Nasal cavity respiratory epithelium epithelial cell of viscerocranial mucosa (primary cell): ENCODE measurements at places on chromosomes 13 and 19. TPM values are rescaled to one million over a fixed set of nuclear protein-coding genes. Genes with fewer than 3 reads are reported as not detected.

Gene ZNF227
- total RNA-seq: 15.0 and 16.7 TPM in 2 replicates

Gene PIAS4
- total RNA-seq: 14.7 and 20.6 TPM in 2 replicates

Gene FFAR2
- not detected in 2 replicates for total RNA-seq

Gene ATP5F1D
- 6.5 and 28.9 TPM in 2 replicates for total RNA-seq

Gene RXFP2
- total RNA-seq: not detected in 2 replicates

Gene UNC13A
- under 0.01 and 0.14 TPM in 2 replicates for total RNA-seq

Gene TUBB4A
- not detected in 2 replicates for total RNA-seq

Gene EMP3
- 2.1 and 2.9 TPM in 2 replicates for total RNA-seq

Gene TMEM205
- 48.2 and 91.9 TPM in 2 replicates for total RNA-seq

Gene IL4I1
- total RNA-seq: 0.14 and 0.34 TPM in 2 replicates

Gene LENG9
- total RNA-seq: 11.4 and 13.7 TPM in 2 replicates

Gene KPNA3
- total RNA-seq: 33.8 and 55.0 TPM in 2 replicates

Gene ZNF419
- 30.8 and 36.3 TPM in 2 replicates for total RNA-seq

Gene PDX1
- total RNA-seq: not detected in 2 replicates

Gene WDR62
- total RNA-seq: 0.28 and 0.68 TPM in 2 replicates

Gene CLEC4G
- not detected in 2 replicates for total RNA-seq

Gene THSD8
- 0.28 TPM in 1 of 2 replicates, not detected in the other for total RNA-seq

Gene C3
- 8.5 and 260 TPM in 2 replicates for total RNA-seq

Gene ZNF112
- 2.4 and 9.9 TPM in 2 replicates for total RNA-seq

Gene MIA
- total RNA-seq: 0.34 and 0.71 TPM in 2 replicates

Gene SIGLEC14
- not detected in 2 replicates for total RNA-seq

Gene PLPPR3
- total RNA-seq: under 0.01 and 0.28 TPM in 2 replicates

Gene LHFPL6
- 7.5 and 7.9 TPM in 2 replicates for total RNA-seq

Gene GAPDHS
- not detected in 2 replicates for total RNA-seq

Gene FAM216B
- not detected in 2 replicates for total RNA-seq

Gene EEF1AKMT1
- total RNA-seq: 7.0 and 7.9 TPM in 2 replicates
